Breast epithelium (tissue), 4 donors: ENCODE measurements at places on chromosomes 1 and 21. TPM values are rescaled to one million over a fixed set of nuclear protein-coding genes. Genes with fewer than 3 reads are reported as not detected.

GRCh38 chr1:118846443-118846842 lies 141.7 kb downstream of the TBX15 start:
- no peak for DNase-seq

DNA sequence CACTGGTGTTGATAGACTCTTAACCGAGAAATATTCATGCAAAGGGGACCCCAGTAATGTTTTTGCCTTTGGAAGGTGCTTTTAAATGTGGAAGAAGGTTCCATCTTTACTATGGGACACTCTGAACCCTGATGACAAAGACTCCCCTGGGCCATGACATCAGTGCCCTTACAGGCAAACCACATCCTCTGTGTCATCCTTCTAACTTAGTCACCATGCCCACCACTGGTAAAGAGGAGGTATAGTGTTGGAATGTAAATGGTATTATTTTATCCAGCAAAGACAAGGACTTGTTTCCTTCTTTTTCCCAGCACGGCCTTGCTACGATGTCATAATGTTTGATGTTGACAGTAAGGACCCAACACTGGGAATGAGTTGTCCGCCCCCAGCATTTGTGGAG lies 12.6 kb downstream of the METTL13 start:
- DNase-seq, result no peak

DNA sequence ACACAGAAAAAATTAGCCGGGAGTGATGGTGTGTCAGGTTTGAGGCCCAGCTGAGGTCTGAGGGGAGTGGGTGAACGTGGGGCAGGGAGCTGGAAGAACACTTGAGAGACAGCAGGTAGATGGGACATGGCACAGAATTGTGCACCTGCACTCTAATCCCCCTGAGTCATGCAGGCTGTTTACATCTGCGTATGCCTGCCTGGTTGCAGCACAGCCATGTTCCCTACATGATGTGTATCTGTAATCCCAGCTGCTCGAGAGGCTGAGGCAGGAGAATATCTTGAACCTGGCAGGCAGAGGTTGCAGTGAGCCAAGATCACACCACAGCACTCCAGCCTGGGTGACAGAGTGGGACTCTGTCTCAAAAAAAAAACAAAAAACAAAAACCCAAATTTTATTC lies 44.8 kb downstream of the ATP5PO start:
- no peak for DNase-seq

DNA sequence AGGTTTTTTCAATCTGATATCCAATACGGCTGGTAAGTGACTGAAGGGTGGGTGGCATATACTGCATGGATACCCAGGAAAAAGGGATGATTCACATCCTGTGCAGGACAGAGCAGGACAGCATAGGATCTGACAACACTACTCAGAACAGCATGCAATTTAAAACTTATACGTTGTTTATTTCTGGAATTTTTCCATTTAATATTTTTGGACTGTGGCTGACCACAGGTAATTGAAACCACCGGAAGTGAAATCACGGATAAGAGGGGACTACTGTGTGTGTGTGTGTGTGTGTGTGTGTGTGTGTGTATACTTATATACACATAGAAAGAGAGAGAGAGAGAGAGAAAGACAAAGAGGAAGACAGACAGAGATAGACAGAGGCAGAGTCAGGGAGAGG lies 23.0 kb downstream of the ERICH3 start:
- DNase-seq, result no peak

GRCh38 chr1:53577761-53578100 lies 118.5 kb downstream of the DMRTB1 start:
- DNase-seq, result no peak

DNA sequence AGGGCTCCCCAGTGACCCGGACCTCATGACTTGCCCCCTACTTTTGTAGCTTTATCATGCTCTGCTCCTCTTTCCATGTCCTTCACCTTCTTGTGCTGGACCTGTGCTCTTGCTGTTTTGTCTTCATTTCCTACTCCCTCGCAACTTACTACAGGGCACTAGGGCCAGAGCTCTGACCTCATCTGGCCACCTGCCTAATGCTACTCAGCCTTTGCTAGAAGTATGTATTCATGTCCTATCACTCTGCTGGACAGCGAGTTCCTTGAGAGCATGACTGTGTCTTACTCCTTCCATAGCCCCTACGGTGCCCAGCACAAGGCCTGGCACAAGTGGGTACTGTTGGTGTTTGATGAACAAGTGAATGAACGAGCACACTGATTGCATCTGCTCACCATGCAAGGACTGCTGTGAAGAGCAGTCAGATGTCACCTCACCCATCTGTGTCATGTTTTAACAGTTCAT lies 1.9 kb downstream of the MTFR1L start:
- DNase-seq, result no peak

DNA sequence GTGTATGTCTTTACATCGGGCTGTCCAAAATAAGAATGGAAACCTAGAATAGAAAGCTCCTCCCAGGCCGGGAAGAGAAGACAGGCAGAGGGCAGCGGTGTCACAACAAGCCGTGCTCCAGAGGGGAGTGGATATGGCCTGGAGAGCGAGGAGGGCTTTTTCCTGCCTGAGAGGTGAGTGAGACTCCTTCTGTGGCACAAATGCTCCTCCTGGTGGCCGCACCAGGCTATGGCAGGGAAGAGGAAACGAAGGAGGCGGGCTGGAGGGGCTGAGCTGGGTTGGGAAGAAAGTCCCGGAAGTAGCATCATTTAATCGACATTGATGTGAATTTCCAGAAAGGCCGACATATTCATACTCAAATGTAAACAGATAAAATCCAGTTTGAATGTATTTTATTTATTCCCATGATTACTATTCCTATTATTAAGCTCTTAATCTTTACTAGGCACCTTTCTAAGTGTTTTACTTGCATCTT lies 54.7 kb downstream of the MEF2D start:
- peak; percentile 83 for DNase-seq

GRCh38 chr1:29417971-29418370 lies 181.6 kb downstream of the PTPRU start:
- no peak for DNase-seq

DNA sequence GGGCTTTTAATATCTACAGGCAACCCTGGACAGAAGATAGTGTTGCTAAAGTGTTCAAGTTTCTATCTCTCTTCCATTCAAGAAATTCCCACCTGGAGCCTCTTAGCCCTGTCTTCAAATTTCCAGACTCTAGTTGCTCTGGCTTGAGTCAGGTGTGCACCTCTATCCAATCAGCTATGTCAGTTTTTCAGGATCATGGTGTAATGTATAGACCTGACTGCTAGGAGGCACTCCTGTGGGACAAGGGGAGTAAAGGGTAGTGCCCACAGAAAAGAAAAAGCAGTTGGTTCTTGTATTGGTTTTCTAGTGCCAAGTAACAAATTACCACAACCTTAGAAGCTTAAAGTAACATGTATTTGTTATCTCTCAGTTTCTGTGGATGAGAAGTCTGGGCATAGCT lies 6.2 kb upstream of the ZRANB2 start:
- DNase-seq, result no peak

DNA sequence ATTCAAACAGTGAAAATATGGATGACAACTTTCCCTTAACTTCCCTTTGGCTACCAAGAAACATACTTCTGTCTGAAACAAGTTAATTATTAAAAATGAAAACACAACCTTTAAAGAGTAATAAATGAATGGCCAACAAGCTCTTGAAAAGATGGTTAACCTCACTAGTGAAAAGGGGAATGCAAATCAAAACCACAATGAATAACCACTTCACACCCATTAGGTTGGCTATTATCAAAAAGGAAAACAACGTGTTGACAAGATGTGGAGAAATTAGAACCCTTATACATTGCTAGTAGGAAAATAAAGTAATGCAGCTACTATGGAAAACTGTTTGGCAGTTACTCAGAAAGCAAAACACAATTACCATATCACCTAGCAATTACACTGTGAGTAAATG lies 14.1 kb downstream of the COP1 start:
- no peak for DNase-seq

- DNase-seq, result no peak
Observed at GRCh38 chr1:72336776-72337175, 54.4 kb upstream of the NEGR1 start.

GRCh38 chr1:29124366-29125236 lies 898 bp upstream of the TMEM200B start:
- peak; percentile 57 for DNase-seq

DNA sequence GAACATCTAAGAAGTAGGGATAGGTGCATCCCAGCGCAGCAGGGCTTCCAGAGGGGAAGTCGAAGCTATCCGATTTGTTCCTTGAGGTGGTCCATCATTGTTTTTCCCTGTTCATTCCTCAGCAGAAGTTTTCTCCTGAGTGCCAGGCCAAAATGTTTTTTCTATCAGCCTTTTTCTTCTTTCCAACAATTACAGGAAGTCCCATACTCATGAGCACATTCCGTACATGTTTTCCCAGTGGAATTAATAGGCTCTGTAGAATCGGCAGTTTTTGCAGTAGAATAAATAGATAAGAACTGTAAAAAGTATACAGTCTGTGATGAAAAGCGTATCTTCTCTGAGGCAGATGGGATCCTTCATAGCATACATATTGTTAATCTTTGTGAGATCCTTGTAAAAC lies 24.8 kb downstream of the CD101 start:
- no peak for DNase-seq

GRCh38 chr21:31546443-31547170 lies 112.9 kb upstream of the SOD1 start:
- no peak for DNase-seq

Gene ZSWIM5
- 1.6 TPM for total RNA-seq

Gene PHLDA3
- total RNA-seq, result 116 TPM

Gene BACH1
- 31.8 TPM for total RNA-seq

Gene OR2T29
- not detected for total RNA-seq

Gene ARHGEF16
- total RNA-seq, result 15.1 TPM

Gene ZBTB48
- total RNA-seq, result 19.3 TPM

Gene IQGAP3
- 1.4 TPM for total RNA-seq

Gene S100A7A
- not detected for total RNA-seq
